D341Med (cell line): ENCODE measurements at places on chromosomes 11 and 22.

- DNase-seq, result no peak
These were observed 5.1 kb downstream of the OR10V1 start for GRCh38 chr11:59708537-59708936.

DNA sequence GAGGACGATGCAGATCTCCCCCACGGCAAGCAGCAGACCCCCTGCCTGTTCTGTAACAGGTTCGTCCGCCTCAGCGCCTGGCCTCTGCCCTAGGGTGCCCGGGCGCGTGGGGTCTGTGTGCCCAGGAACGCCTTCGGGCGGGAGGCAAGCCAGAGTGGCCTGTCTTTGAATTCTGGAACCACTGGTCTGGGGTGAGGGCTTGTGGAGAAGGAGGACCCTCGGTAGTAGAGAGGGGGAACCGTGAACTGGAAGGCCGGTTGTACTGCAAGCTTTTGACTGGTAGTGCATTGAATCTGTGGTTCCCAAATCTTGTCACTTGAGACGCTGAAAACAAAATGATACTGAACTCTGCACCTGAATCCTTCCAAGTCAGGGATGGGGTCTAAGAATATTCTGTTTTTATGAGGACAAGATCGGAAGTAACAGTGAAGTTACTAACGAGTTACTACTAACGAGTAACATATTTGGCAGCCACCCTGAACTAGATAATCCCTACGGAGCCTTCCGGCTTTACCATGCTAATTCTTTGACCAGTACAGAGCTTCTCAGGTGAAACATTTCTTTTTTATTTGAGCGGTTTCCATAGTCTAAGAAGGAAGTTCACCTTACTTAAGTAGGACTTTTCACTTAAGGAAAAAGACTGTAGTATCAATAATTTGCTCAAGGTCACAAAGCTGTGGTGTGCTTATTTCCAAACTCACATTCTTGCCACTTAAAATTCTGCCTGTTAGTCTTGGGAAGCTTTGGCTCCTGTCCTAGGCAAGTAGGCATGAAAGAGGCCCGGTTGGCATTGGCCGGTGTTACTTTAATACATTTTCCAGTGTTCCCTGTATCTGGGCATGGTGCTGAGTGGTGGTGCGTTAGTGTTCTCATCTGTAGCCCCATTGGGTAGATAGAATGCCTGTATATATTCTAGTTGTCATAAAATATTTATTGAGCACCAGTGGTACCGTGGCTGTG is 860 bp downstream of the PRMT3 start:
- no peak for DNase-seq

DNA sequence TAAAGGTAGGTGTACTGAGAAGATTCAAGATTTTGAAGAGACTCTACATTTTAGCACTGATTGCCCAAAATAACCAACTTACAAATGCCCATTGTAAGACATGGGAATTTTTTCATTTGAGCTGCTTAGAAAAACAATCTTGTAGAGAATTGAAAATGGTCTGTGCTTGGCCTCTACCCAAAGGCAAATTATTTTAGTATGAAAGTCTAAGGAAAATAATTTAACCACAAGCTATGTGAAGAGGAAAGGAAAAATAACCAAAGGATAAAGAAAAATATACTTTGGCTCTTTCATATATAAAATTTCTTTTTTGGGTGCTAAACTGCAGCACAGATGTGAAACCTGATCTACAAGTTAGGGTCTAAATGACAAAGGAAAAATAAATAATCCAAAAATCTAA is 54.9 kb downstream of the ME3 start:
- no peak for DNase-seq

- peak; percentile 36 for DNase-seq
These were observed 762.8 kb downstream of the FAM181B start for GRCh38 chr11:81970886-81971285.

DNA sequence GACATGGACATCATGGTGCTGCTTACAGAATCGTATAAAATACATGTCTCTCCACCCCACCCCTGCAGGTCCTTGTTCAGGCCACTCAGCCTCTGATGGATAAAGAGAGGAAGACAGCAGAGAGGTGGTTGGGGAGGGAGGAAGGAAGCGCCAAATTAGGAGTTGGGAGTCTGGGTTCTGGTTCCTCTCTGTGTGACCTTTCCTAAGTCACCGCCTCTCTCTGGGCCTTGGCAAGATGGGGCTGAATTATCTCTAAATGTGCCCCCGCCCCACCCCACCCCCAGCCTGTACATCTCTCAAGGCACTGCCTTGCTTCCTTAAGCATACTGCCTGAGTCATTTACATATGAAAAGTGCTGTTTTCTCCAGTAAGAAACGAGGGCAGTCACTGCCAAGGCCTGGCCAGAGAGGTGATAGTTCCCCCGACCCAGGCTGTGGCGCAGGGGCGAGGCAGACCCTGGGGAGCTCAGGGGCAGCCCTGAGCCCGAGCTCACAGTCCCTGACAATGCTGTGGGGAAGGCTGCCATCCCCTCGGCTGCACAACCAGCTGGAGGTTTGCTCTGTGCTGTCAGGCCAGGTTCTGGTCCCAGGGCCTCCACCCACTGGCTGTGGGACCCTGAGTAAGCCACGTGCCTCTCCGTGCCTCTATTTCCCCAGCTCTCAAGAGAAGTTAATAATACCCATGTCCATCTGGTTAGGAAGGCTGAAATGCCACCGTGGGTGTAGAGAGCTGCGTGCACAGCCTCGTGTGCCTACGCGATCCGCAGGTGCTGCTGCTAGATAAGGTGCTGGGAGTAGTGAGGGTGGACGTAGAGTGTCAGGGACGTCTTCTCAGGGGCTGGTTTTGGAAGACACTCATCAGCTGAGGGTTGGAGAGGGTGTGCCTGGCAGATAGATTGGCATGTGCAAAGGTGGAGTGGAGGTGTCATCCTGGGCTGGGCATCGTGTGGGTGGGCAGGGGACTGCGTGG is 55.3 kb downstream of the CACNA1I start:
- DNase-seq, result no peak

DNA sequence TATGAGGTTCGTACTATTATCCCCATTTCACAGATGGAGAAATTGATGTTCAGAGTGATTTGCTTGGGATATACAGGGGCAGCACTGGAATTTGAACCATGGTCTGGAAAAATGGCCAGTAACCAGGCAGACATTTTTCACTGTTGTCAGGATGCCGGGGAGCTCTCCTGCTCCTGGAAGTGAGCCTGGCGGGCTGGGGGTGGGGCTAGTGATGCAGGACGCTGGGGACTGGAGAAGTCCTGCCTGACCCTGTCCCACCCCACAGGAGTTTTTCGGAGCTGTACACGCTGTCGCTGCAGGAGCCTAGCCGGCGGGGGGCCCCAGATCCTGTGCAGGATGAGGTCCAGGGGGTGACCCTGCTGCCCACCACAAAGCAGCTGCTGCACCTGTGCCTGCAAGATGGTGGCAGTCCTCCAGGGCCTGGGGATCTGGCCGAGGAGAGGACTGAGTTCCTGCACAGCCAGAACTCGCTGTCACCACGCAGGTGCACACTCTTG is 11.1 kb downstream of the SIPA1 start:
- DNase-seq, result no peak

DNA sequence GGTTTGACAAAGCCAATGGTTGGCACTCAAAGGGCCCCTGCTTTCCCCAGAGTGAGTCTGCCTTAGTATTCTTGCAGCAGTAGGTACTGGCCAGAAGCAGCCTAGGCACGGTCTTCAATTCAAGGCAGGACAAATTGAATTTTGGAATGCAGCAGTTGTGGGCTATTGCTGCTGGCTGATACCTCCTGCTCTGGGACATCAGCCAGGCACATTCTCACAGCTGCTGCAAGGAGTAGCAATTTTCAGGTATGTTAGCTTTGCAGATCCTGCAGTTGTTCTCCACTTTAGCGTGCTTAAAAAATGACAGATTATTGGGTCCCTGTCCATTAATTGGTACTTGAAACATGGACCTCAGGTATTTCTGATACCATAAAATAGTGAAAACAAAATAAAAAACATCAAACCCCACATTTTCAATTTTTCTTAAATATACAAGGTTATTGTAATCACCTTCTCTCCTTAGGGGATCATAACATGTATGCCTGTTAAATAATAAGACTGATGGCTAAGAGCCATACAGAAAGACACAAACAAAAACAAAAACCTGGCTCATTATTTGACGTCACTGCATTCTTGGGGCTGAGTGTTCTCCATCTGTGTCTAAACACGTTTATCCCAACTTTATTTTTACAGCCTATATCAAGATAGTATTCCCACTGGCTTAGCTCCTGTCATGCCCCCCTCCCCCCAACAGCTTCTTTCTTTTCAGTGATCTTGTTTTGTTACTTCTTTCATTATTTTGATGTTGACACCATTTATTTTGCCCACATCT is 85.1 kb upstream of the CARD18 start:
- no peak for DNase-seq

DNA sequence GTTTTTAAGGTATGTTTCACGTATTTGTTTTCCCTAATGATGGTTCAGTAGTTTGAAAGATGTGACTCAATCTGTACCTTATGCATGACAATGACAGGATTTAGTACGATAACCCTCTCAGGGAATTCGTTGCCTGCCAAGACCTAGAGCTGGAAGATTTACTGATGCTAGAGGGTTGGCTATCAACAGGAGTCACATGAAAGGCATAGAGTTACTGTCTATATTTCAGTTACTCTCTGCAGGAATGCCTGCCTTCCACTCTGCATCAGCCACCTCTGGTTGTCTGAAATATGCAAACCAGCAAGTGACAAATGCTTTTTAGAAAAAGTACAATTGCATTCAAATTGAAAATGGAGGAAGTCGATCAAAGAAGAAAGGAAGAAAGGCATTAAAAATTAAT is 276.3 kb upstream of the RAG2 start:
- DNase-seq, result no peak

GRCh38 chr11:20226933-20227332 is 66.7 kb upstream of the DBX1 start:
- DNase-seq, result no peak

DNA sequence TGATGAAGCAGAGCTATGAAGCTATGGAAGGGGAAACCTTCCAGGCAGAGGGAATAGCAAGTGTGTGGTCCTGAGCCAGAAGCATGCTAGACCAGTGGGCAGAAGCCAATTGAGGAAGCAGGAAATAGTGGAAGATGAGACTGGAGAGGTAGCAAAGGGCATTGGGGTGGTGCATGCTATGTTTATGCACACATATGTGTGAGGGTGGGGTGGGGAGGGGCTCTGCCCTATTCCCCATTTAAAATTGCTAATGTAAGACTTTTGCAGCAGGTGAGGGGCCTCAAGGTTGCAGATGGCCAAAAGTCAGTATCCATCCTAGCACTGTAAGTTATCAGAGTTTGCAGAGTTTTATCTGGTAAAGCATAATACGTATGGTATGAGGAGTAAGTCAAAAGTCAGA is 626.6 kb upstream of the KIRREL3 start:
- DNase-seq, result no peak

DNA sequence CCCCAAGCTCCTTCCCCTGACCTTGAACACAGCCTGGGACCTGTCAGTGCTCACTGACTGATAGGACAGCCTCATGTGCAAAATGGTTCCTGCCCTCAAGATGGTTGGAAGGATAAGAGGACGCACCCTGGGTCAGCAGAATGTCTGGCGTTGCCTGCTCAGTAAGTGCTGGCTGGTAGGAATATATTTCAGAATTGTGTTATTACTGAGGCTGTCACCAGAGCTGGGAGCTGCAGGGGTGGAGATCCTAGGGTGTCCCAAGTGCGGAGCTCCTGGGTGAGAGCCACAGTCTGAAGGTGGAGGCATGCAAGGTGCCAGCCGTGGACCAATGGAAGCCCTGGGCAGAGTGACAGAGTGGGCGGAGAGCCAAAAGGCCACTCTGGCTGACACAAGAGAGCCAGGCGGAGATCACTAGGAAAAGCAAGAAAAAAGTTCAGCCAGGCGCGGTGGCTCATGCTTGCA is 1.0 kb upstream of the SEC14L4 start:
- DNase-seq, result no peak

- no peak for DNase-seq
These were observed 690.2 kb downstream of the NTM start for GRCh38 chr11:132060567-132060966.

GRCh38 chr11:113106507-113106906 is 145.3 kb downstream of the NCAM1 start:
- no peak for DNase-seq

GRCh38 chr11:8873741-8874405 is 37.1 kb upstream of the AKIP1 start:
- no peak for DNase-seq

GRCh38 chr22:37242395-37242918 is 1.6 kb downstream of the RAC2 start:
- no peak for DNase-seq

- DNase-seq, result no peak
These were observed 13.2 kb upstream of the TMEM218 start for GRCh38 chr11:125124618-125124992.

- no peak for DNase-seq
These were observed 31.7 kb downstream of the METTL15 start for GRCh38 chr11:28139841-28140415.

- DNase-seq, result no peak
These were observed 16.9 kb downstream of the TSPAN32 start for GRCh38 chr11:2318707-2319106.

- no peak for DNase-seq
These were observed 403.4 kb upstream of the B3GAT1 start for GRCh38 chr11:134815404-134815803.

- DNase-seq, result no peak
These were observed 21.1 kb downstream of the SHISA8 start for GRCh38 chr22:41893591-41894375.

- no peak for DNase-seq
These were observed 72.8 kb upstream of the MTMR2 start for GRCh38 chr11:95996621-95997235.

- no peak for DNase-seq
These were observed 61.3 kb downstream of the IGLL5 start for GRCh38 chr22:22948651-22949571.

DNA sequence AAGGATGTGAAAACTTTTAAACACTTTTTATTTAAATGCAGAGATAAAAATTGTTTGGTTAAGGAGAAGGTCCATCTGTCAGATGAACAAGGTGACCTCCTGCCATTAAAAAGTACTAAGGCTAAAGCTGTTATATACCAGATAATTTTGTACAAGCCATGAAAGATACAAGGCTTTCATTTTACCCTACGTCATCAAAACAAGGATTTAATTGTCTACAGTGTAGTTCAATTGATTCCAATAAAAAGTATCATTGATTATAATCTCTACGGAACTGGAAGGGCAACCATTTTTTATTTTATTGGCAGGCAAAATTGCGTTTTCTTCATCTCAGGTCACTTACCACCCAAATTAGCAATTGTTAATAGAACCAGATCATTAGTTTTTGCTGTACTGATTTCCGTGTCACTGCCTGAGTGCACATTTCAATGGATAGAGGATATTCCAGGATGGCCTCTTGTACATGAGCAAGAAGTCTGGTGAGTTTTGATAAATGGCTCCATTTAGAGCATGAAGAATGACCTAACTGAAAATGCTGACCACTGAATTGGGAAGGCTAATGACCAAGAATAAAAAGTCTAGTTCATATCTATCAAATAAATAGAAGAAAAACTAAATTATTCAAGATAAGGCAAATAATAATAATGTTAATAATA is 564.9 kb downstream of the JRKL start:
- DNase-seq, result no peak
